ENCODE measurements at places on chromosomes 12 and 14.

- H3K4me1 ChIP-seq = no peaks in the 10 kb centered on the region
- H3K27me3 ChIP-seq = no peaks in the 10 kb centered on the region
- H3K36me3 ChIP-seq = no peaks in the 10 kb centered on the region
- no peak for DNase-seq
- H3K4me3 ChIP-seq = no peak overlapping the region
Observed at GRCh38 chr14:55620277-55620676, 40.3 kb downstream of the KTN1 start.

DNA sequence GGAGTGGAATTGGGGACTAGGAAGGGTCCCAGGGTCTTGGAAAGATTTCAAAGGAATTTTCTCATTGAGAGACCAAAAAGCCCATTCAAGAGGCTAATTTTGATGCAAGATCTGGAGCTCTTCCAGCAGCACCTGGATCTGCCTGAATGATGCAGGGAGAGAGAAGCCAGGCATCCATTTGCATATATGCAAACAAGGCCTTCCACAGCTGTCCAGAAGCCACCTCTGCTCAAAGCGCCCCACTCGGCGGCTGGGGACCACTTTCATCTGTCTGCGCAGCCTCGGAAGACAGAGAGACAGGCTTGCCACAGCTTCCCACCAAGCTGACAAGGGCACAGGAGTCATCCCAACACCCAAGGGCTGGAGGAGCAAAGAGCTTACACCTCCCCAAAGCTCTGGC, 295.6 kb downstream of the DPF3 start:
- H3K27me3 ChIP-seq = no peaks in the 10 kb centered on the region
- no peaks in the 10 kb centered on the region for H3K36me3 ChIP-seq
- no peak overlapping the region for H3K4me3 ChIP-seq
- H3K27ac ChIP-seq = no peak overlapping the region
- no peaks in the 10 kb centered on the region for H3K4me1 ChIP-seq
- DNase-seq = no peak

DNA sequence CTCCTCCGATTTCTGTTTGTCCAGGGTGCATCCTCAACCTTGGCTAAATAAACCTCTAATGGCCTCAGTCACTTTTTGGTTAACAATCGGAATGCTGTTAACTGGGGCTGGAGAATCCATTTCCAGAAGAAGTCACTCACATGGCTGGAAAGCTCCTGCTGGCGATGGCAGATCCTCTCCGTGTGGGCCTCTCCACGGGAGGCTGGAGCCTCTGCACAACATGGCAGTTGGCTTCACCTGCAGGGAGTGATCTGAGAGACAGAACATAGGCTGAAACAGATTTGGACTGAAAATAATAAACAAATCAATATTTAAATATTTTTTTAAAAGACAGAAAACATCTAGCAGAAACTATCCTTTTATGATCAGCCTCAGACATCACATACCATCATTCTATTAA, 66.8 kb upstream of the FICD start:
- H3K36me3 ChIP-seq = no peaks in the 10 kb centered on the region
- H3K4me3 ChIP-seq = no peak overlapping the region
- no peaks in the 10 kb centered on the region for H3K4me1 ChIP-seq
- no peak overlapping the region for H3K27ac ChIP-seq

GRCh38 chr12:29067430-29067829, 81.6 kb upstream of the FAR2 start:
- H3K4me3 ChIP-seq = no peak overlapping the region
- H3K27ac ChIP-seq = no peak overlapping the region
- H3K27me3 ChIP-seq = no peaks in the 10 kb centered on the region
- DNase-seq = peak; percentile 8

- H3K4me1 ChIP-seq = no peaks in the 10 kb centered on the region
- DNase-seq = no peak
- H3K27me3 ChIP-seq = no peaks in the 10 kb centered on the region
- peak overlapping the region; percentile 28 for H3K27ac ChIP-seq
- no peak overlapping the region for H3K4me3 ChIP-seq
Observed at GRCh38 chr14:22546722-22547071, 42.3 kb downstream of the DAD1 start.

DNA sequence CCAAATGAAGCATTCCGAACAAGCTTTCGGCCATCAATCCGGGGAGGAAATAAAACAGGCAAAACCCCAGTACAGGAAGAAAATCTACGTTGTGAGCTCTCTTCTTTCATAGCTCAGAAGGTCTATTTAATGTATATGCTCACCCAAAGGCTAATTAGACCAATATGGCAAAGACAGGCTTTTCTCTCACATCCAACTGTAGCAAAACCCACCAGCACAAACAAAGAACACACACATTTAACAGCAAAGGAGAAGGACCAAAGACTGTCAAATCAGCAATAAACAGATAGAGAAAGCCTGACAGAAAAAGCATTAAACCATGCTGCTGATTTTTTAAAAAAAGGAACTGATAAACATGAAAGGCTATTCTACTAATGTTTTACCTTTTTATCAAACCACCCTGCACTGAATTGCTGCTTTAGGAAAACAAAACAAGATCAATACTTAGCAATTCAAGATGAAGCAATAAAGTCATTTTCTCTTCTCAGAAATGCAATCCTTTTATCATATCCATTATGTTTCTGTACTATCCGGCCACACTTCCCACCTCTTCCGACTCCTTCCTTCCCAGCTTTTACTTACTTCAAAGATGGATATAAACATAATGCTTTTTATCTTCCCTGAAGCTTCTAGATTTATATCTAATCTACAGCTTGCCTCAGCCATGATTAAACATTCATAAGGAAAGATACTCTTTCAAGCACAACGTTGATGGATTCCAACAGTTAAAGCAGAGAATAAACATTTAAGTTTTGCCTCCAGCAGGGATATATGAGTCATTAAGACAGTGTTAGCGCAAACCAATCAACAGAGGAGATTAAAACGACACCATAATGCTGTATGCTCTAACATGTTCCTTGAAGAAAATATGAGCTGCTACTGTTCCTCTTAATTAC, 74.6 kb upstream of the BBS10 start:
- no peak overlapping the region for H3K27ac ChIP-seq
- peaks cover 3% of the 10 kb centered on the region for H3K4me1 ChIP-seq
- peaks cover 12% of the 10 kb centered on the region for H3K36me3 ChIP-seq
- H3K27me3 ChIP-seq = no peaks in the 10 kb centered on the region
- H3K4me3 ChIP-seq = no peak overlapping the region

- no peak for DNase-seq
- H3K36me3 ChIP-seq = no peaks in the 10 kb centered on the region
- H3K4me1 ChIP-seq = peaks cover 78% of the 10 kb centered on the region
- no peak overlapping the region for H3K4me3 ChIP-seq
- no peaks in the 10 kb centered on the region for H3K27me3 ChIP-seq
Observed at GRCh38 chr14:59317798-59318505, 129.5 kb downstream of the DAAM1 start.

DNA sequence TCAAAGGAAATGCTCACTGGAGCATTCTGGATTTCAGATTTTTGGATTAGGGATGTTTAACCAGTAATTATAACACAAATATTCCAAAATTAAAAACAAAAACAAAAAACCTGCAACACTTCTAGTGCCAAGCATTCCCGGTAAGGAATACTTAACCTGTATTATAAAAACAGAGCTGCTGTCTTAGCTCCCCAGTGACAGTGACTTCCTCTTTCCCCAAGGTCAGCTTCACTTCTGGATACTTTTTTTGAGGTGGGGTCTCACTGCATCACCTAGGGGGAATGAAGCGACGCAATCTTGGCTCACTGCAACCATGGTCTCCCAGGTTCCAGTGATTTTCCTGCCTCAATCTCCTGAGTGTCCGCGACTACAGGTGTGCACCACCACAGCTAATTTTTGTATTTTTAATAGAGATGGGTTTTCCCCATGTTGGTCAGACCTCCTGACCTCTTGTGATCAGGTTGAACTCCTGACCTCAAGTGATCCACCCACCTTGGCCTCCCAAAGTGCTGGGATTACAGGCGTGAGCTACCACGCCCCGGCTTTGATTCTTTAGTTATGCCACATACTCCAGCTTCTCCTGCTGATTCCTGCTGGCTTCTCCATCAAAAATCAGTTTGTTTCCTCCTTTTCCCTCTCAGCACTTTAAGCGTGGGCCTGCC, 15.9 kb downstream of the PPP1CC start:
- no peaks in the 10 kb centered on the region for H3K4me1 ChIP-seq
- H3K4me3 ChIP-seq = no peak overlapping the region
- peaks cover 3% of the 10 kb centered on the region for H3K36me3 ChIP-seq
- H3K27ac ChIP-seq = no peak overlapping the region
- no peaks in the 10 kb centered on the region for H3K27me3 ChIP-seq
- no peak for DNase-seq

- peak within 1 kb of the TSS; percentile 98 for H3K4me3 ChIP-seq
- H3K4me1 ChIP-seq = peaks cover 14% of the 10 kb centered on the region
- no peaks in the 10 kb centered on the region for H3K27me3 ChIP-seq
Observed at GRCh38 chr12:49367381-49368239, at the start of gene SPATS2. Gene SPATS2 (plus strand): TSS chr12:49367462. CDS start chr12:49461013, 93,551 bp downstream.

GRCh38 chr14:68757618-68758081, 35.2 kb downstream of the ZFP36L1 start:
- no peaks in the 10 kb centered on the region for H3K27me3 ChIP-seq
- no peak overlapping the region for H3K4me3 ChIP-seq
- H3K27ac ChIP-seq = no peak overlapping the region
- DNase-seq = peak; percentile 42
- no peaks in the 10 kb centered on the region for H3K36me3 ChIP-seq

Measured in tibial nerve (tissue), 4 donors.